Frontal cortex (tissue), 4 donors: ENCODE measurements at places on chromosomes 16 and 17. TPM values are rescaled to one million over a fixed set of nuclear protein-coding genes. Genes with fewer than 3 reads are reported as not detected.

The TMEM238L gene
- not detected for total RNA-seq

- no peak for DNase-seq
Measured at GRCh38 chr16:1906846-1907165, 11.4 kb downstream of the HS3ST6 start.

DNA sequence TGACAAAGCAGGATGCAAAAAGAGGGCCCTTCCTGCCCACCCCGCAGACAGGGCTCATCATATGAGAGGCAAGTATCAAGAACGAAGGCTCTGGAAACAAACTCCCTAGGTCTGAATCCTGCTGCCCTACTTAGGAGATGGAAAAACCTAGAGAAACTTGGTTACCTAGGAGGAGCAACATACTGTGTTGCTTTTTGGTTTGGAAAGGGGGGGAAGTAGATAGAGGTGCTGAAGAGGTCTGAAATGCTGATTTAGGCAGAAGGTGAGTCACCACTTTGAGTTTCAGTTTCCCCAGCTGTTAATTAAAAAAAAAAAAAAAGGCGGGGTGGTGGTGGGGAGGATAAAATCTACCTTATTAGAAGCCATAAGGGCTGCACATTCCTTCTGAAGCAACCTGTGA lies 1.5 kb downstream of the N4BP1 start:
- DNase-seq: no peak

The NMT1 gene
- total RNA-seq: 29.3 TPM
